Activated T-helper 9 cell treated with anti-CD3 and anti-CD28 coated beads, Interleukin-2, amount 50 U/mL, for 16 hours (primary cell): ENCODE measurements at places on chromosomes 6 and 20.

- no peak for DNase-seq
These were observed 184.8 kb upstream of the HDAC2 start for GRCh38 chr6:114155763-114156162.

- no peak for DNase-seq
These were observed 66.7 kb upstream of the TOP1 start for GRCh38 chr20:40961686-40962640.

GRCh38 chr6:41859356-41859755, 35.8 kb downstream of the USP49 start:
- no peak for DNase-seq

DNA sequence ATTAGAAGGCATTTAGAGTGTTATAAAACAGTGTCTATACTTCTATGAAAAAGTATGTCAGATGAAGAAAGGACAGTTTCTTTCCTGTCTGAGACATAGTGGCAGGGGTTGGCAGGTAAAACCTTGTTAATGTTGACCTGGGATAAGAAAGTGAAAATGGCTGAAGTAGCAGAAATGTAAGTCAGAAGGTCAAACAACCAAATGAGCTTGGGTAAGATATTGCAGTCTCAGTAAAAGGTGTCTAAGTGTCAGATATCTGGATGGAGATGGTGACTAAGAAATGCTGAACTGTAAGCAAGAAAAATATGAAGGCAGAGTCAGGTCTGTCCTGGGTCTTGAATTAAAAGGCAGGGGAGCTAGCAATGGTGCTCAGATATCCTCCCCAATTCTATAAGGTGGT, 400.3 kb downstream of the CD109 start:
- no peak for DNase-seq

DNA sequence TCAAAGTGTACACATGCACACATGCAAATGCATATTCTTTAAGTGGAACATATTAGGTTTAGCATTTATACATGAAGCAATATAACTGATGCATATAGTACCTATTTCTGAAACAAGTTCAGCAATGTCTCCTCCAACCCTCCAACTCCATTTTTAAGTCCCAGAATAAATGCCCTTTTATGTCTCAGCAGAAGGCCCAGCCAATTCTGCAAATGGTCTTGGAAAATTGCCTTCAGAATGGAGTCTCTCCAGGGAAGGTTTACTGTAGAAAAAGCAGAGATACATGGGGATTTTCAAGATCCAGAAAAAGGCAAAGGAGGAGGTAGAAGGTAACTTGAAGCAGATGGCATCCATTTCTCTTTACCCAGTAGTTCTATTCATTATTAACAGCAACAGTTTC, 633.3 kb downstream of the MAFB start:
- DNase-seq = no peak

- no peak for DNase-seq
These were observed 35.4 kb upstream of the PRSS35 start for GRCh38 chr6:83476971-83477370.

DNA sequence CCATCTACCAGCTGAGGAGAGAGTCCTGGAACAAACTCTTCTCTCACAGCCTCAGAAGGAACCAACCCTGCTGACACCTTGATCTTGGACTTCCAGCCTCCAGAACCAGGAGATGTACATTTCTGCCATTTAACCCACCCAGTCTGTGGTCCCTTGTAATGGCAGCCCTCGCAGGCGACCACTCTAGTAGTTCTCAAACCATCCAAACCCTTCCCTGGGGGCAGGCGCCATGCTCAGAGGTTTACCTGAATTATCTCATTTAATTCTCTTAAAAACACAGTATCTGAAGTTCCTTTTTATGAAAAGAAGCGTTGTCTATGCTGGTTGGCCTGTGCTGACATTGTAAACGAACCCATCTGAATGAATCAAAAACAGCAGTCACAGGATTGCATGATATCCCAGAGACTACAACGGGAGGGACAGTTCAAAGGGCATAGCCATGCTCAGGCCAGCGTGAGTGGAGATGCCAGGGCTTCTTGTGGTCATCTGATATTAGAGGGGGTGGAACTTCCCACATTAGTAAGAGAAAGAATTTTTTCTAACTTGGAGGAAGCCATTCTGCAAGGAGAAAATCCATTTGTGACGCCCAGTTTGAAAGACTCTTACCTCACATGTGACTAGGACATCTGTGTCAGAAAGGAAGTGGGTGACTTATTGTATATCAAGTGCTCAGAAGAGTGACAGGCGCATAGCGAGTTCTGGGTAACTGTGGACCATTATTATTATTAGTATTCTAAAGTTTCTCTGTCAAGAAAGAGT, 17.2 kb upstream of the TAGAP start:
- DNase-seq = no peak

- no peak for DNase-seq
These were observed 96.0 kb upstream of the MAP3K4 start for GRCh38 chr6:160895562-160895961.

GRCh38 chr6:64502801-64503200, 867.2 kb downstream of the PHF3 start:
- DNase-seq = no peak

DNA sequence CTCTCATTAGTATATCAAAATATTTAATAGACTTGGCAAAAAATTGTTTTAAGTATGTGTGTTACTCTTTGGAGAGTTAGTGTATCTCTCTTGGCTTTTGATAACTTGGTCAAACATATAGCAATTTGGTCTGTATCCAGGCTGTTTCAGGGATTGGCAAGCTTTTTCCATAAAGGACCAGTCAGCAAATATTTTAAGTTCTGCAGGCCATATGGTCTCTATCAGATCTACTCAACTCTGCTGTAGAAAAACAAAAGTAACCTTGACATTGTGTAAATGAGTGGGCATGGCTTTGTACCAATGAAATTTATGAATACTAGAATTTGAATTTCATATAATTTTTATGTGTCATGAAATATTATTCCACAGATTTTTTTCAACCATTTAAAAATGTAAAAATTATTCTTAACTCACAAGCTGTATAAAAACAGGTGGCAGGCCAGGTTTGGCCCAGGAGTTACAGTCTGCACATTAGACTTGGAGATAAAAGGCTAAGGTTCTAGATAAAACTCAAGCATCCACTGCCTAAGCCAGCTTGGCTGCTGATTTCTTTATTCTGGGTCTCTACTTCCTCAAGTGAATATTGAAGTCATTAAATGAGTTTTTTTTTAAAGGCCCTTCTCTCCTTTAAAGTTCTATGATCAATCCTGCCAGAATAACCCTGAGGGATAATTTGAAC, 13.7 kb downstream of the GSTA4 start:
- no peak for DNase-seq

- no peak for DNase-seq
These were observed 173.3 kb downstream of the CD83 start for GRCh38 chr6:14290772-14291330.

- no peak for DNase-seq
These were observed 43.5 kb upstream of the TIAM2 start for GRCh38 chr6:154951345-154952200.

DNA sequence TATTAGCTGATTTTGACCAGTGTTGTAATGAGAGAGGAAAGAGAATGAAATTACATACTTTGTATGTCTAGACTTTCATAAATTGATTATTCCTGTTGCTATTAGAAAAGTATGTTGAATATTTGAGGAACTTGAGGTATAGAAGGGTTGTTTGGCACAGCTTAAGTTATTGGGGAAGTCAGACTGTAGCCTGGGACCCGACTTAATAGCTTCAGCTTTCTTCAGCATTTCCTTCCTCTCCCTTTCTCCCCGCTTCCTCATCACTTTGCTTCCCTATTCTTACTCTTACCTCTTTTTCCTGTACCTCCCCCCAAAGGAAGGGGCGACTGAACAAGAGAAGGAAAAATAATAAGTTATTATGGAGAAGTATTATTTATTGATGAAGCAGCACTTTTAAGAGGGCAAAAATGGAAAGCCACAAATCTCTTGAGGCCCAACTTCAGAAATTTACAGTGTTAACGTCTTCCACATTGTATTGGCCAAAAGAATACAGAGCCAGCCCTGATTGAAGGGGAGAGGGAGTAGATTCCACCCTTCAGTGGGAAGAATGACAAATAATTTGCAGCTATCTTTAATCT, 7.4 kb downstream of the SENP6 start:
- DNase-seq = no peak

- DNase-seq = no peak
These were observed 258.0 kb downstream of the ZFAND3 start for GRCh38 chr6:38077488-38078030.

- DNase-seq = no peak
These were observed 558 bp upstream of the CCDC167 start for GRCh38 chr6:37500294-37500608.

- DNase-seq = no peak
These were observed 33.0 kb upstream of the SPDEF start for GRCh38 chr6:34589140-34589539.

- DNase-seq = no peak
These were observed 18.4 kb upstream of the IFNGR1 start for GRCh38 chr6:137237413-137238170.

GRCh38 chr6:143348531-143348930, 102.0 kb downstream of the ADAT2 start:
- DNase-seq = no peak

- no peak for DNase-seq
These were observed 479.1 kb upstream of the GJE1 start for GRCh38 chr6:141653590-141653989.
